Spleen (tissue), 13 donors: ENCODE measurements at places on chromosomes 12 and 14.

GRCh38 chr12:7079826-7080125, 12.5 kb downstream of the C1R start:
- DNase-seq = no peak

DNA sequence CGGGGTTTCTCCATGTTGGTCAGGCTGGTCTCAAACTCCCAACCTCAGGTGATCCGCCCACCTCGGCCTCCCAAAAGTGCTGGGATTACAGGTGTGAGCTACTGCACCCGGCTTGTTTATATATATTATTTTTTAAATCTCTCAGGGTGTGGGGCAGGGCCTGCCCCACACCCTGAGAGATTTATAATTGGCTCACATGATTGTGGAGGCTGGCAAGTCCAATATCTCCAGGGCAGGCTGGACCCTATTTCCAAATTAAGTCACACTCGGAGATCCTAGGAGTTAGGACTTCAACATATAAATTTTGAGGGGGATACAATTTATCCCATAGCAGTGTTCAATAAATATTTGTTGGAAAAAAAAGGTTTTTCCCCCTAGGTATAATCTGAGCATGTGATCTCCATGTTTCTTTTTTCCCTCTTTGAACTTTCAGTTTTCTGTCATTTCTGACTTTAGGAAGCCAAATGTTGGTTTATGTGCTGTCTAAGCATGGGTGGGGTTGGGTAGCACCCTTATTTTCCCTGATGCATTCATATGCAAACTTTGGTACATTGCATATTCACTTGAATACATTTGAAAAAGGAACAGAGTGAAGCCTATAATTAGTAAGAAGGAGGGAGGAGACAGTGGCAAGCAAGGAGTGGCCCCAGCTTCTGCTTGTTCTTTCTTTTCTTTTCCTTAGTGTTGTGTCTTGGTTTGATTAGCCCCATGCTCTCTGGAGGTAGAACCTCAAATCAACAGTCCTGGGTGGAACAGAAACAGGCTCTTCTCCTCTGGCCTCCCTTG, 8.7 kb upstream of the A2ML1 start:
- no peak for DNase-seq

- no peak for DNase-seq
Observed at GRCh38 chr12:70487440-70487839, 121.3 kb downstream of the KCNMB4 start.

GRCh38 chr12:76785407-76785806, 21.5 kb downstream of the ZDHHC17 start:
- DNase-seq = no peak

DNA sequence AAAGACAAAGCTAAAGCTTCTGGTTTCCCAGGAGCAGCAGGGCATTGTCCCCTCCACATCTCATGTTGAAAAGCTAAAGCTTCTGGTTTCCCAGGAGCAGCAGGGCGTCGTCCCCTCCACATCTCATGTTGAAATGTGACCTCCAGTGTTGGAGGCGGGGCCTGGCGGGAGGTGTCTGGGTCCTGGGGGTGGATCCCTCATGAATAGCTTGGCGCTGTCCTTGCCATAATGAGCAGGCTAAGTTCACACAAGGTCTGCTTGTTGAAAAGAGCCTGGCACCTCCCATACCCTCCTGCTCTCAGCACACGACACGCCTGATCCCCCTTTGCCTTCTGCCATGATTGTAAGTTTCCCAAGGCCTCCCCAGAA, 123.7 kb downstream of the PIWIL1 start:
- no peak for DNase-seq

DNA sequence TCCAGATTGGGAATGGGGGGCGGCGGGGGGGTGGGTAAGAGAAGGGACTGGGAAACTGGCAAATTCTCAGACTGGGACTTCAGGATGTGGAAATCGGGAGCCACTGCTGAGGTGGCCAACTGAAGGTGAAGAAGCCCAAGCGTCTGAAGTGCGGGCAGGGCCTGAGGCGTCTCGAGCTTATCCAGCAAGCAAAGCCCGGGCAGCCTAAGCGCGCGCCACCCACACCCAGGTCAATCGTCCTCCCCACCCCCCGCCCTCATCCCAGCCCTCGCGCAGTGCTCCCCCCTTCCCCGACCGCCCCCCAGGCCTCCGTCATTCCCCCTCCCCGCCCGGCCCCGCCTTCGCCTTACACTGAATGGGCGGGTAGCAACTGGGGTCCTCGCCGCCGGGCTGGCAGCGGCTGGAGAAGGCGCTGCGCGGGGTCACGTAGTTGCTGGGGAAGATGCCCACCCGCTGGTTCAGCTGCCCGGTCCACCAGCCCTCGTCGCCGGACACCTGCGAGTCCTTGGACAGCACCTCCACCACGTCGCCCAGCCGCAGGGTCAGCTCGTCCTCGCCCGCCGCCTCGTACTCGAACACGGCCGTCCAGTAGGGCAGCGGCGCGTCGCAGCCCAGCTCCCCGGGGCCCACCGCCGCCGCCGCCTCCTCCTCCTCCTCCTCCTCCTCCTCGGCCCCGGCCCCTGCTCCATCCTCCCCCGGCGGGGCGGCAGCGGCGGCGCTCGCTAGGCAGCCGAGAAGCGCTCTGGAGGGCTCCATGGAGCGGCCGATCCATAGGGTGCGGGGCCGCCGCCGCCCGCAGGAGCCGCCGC, 693 bp downstream of the MAP3K9 start:
- DNase-seq = peak; percentile 90

- DNase-seq = no peak
Observed at GRCh38 chr12:78034025-78034424, 203.3 kb downstream of the NAV3 start.

DNA sequence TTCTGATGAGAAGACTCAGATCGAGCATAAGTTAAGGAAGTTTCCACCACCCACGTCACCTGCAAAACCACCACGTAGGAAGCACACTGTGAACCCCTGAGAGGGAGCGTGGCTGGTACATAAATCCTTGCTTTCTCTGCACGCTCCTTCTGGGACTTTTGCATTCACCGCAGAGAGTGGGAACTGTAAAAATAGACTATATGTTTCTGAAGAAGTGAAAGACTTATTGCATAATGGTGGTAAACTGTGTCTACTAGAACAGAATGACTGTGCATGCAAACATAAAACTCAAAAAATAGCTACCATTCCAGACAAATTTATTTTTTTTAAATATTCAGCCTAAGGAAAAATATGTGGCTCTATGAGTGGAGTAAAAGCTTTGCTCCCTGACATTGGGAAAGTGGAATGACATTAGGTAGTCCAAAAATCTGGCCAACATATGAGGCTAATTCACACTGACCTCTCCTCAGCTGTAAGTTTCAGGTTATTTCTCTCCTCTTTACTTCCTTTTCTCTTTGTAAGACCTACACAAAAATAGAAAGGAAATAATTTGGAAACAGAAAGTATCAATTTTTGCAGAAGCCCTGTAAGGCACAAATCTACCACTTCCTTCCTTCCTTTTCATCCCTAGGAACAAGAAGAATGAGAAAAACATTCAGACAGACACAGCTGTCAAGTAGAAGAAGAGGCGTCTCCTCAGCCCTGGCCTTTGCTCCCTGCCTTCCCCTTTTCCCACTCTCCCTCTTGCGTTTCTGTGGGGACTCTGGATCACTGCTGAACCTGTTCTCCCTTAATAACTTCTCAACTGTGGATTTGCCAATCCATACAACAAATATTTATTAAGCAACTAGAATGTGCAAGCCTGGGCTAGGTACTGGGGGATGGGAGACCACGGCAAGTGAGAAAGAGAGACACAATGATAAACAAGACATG, 264.3 kb upstream of the FOXN3 start:
- no peak for DNase-seq

GRCh38 chr12:11853126-11853525, 203.7 kb downstream of the ETV6 start:
- DNase-seq = no peak

- no peak for DNase-seq
Observed at GRCh38 chr14:68578597-68578996, 214.3 kb downstream of the ZFP36L1 start.

DNA sequence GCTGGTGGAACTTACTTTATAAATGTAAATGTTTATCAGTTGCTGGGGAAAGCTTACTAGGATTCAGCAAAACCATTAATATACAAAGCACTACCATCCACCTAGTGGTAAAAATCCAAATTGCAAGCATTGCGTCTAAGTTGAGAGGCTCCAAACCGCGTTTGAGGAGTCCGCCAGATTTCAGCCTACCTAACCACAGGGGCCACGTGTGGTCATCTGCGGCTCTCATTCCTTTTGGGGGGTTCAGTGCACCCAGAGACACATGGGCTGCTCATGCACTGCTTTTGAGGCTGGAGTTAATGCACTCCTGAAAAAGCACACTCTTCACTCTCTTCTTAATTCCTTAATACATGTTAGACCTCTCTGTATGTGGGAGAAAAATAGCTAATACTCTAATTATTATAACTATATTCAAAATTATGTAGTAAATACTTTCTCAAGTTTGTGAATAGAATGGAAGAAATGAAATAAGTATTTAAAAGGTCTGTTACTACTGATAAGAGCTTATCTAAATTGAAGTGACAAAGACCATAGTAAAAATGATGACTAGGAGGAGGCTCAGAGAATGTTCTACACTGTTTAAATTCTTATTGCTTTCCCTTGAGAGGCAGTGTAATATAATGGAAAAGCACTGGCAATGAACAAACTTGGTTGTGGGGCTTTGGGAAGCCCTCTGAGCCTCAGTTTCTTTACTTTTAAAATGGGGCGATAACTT, 41.4 kb upstream of the MANSC4 start:
- DNase-seq = no peak

GRCh38 chr14:90488256-90488655, 91.4 kb downstream of the CALM1 start:
- DNase-seq = peak; percentile 17

- DNase-seq = no peak
Observed at GRCh38 chr12:109531411-109531810, 41.9 kb downstream of the MMAB start.

DNA sequence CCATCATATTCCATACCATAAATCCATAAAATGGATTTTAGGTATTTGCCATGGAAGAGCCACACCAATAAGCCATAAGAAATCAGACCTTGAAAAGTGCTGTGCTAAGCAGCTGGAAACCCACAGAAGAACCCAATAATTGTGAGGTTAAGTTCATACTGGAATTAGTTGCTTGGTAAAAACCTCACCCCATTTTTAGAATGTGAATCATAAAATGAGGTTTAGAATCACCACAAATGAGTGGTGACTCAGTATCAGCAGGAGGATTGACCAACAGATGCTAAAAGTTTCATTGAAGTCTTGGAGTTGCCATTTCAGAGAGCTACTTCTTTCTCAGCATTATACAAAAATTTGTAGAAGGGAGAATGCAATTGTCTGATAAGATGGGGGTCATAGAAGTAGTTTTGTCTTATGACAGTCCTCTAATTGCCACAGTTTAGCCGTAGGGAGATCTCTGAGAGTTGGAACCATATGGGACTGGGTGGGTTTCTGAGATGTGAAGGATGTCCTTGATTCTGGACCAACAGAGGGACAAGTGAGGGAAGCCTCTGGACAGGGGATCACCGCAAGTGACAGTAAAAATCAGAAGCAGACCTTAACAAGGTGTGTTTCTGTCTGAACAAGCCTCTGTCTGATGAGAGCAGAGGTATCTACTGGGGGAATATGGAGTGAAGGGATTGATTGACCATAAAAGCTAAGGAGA, 1.4 kb upstream of the STON2 start:
- no peak for DNase-seq

- DNase-seq = peak; percentile 48
Observed at GRCh38 chr14:20631023-20631879, 10.2 kb downstream of the OR6S1 start.

DNA sequence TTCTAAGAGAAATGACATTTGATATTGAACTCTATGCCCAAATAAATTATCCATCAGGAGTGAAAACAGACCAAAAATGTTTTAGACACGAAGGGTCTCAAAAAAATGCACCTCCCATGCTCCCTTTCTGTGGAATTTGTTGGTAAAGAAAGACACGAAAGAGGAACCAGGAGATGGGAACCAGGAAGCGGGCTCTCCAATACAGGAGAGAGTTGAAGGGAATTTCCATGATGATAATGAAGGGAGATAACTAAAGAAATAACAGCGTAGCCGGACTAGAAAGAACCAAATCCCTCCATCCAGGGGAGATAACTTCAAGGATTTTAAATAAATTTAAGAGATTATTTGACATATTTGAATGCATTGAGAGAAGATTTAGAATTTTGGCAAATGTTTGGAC, 183.0 kb downstream of the DUSP6 start:
- no peak for DNase-seq

GRCh38 chr12:52539083-52539820, 13.7 kb downstream of the KRT71 start:
- DNase-seq = peak; percentile 34

GRCh38 chr12:131831635-131832041, 3.4 kb downstream of the MMP17 start:
- no peak for DNase-seq

DNA sequence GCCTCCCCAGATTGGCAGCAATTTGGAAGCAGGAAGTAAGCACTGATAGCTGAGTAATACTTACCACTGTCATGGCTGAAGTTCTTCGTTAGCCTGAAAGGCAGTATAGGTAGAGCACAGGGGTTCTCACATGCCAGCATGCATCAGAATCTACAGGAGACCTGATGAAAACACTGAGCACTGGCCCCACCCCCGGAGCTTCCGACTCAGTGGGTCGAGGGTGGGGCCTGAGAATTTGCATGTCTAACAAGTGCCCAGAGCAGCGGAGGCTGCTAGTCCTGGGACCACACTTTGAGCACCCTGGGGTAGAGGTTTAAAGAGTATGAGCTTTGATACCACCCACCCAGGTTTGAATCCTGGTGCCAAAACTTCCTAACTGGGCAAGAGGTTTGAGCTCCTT, 89.6 kb downstream of the FBXW8 start:
- DNase-seq = no peak

DNA sequence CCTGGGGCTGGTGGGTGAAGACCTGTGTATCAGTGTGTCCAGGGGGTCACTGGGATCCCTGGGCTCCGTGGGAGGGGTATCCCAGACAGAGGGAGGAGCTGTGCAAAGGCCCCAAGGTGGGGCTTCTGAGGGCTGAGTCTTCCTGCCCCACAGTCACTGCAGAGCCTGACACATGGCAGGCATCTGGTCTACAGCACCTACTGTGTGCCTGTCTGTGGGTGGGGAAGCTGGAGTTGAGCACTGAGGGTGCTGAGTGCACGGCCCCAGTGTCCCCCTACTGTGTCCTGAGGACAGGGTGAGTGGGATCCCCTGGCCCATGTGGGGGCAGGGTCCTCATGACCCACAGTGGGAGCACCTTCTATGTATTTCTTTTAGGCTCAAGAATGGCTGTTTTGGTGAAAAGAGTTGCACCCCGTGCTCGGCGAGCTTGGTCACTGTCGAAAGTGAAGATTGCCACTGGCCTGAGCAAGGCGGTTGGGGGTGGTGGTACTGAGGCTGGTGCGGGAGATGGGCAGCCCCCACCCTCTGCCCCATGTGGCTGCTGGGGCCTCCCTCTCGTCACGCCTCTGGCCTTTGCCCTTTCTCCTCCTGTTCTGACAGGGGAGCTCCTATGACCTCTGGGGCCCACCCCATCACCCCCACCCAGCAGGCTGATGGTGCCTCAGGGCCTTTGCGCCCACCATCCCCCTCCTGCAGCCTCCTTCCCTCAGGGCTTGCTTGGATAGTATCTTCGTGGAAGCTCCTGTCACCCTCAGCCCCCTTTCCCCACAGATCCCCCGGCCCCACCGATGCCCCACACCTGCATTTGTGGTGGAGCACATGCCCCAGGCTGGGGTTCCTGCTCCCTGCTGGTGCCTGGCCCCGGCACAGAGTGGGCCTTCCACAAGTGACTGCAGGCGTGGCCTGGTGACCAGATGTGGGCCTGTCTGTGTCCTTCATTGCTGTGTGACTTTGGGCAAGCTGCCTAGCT, 55.8 kb downstream of the BEGAIN start:
- DNase-seq = peak; percentile 69
